ENCODE measurements at places on chromosomes 5 and 9. TPM values are rescaled to one million over a fixed set of nuclear protein-coding genes. Genes with fewer than 3 reads are reported as not detected.

Gene OR4F3
- polyA plus RNA-seq, result not detected

Gene TNFSF8
- not detected for polyA plus RNA-seq

Gene FAM200C
- polyA plus RNA-seq, result 3.0 TPM

Gene C8G
- 15.7 TPM for polyA plus RNA-seq

Gene NTNG2
- 0.48 TPM for polyA plus RNA-seq

Gene CATSPER3
- 0.59 TPM for polyA plus RNA-seq

Gene ABLIM3
- polyA plus RNA-seq, result 8.1 TPM

Gene CCDC180
- 1.3 TPM for polyA plus RNA-seq

Gene SLCO4C1
- polyA plus RNA-seq, result 6.2 TPM

- H3K27me3 ChIP-seq, result no peaks in the 10 kb centered on the region
- no peaks in the 10 kb centered on the region for H3K4me1 ChIP-seq
- H3K36me3 ChIP-seq, result no peaks in the 10 kb centered on the region
- no peak overlapping the region for H3K27ac ChIP-seq
- no peak for DNase-seq
Observed at GRCh38 chr9:133633681-133634080, 2.5 kb upstream of the DBH start.

DNA sequence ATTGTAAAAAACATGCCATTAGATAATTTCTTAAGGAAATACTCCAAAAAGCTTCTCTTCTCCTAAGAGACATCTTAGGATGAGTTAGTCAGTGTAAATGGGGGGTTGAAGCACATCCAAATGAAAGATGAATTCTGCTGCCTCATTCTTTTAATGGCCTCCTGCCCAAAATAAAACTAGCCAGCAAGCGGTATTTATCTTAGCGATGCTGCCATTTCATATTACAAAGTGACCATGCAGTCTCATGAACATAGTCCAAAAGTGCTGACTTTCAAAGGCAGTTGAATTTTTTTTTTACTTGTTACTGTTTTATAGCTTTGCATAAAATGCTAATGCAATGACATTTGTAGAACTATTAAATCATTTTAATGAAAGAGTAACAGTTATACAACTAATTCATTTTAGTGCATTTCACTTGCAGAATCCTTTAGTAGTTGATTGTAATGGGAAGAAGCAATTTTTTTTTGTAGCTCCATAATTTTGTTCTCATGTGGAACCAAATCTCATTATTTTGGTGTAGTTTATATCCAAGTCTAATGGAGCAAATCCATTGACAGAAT is 151.5 kb downstream of the CAVIN4 start:
- no peaks in the 10 kb centered on the region for H3K4me1 ChIP-seq
- H3K4me3 ChIP-seq, result no peak overlapping the region
- H3K36me3 ChIP-seq, result no peaks in the 10 kb centered on the region
- no peak overlapping the region for H3K27ac ChIP-seq
- H3K27me3 ChIP-seq, result no peaks in the 10 kb centered on the region

DNA sequence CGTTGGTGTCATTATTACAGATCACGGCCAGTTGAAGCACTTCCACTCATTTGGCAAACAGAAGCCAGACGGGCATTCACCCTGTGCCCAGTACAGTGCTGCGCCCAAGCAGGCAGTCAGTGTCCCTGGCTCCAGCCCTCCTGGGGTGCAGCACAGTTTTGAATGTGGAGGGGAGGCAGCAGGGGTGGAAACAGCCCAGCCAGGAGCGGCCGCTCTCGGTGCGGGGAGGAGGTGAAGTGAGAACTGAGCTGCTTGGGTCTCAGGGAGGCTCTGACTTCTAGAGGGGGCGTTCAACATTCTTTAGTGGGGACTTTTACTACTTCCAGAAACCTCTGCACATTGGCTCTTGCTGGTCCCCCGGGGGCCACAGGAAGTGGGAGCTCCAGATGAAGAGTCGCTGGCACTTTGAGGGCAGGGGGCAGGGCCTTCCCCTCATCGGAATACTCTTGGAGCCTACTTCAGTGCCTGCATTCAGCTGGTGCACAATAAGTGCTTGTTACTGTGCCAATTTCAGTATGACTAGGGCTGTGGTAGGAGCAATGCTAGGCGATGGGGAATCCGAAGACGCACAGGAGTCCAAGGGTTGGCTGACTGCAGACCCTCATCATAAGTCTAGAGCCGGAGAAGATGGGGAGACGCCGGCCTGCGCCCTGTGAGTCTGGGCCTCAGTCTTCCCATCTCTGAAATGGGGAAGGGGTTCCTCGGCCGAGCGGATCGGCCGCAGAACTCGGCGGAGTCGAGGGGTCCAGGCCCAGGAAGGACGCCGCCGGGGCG is 492 bp upstream of the NEK6 start:
- H3K27me3 ChIP-seq, result no peaks in the 10 kb centered on the region
- peak overlapping the region; percentile 73 for H3K27ac ChIP-seq
- no peak for DNase-seq
- peak overlapping the region; percentile 18 for H3K4me3 ChIP-seq
- H3K36me3 ChIP-seq, result no peaks in the 10 kb centered on the region

DNA sequence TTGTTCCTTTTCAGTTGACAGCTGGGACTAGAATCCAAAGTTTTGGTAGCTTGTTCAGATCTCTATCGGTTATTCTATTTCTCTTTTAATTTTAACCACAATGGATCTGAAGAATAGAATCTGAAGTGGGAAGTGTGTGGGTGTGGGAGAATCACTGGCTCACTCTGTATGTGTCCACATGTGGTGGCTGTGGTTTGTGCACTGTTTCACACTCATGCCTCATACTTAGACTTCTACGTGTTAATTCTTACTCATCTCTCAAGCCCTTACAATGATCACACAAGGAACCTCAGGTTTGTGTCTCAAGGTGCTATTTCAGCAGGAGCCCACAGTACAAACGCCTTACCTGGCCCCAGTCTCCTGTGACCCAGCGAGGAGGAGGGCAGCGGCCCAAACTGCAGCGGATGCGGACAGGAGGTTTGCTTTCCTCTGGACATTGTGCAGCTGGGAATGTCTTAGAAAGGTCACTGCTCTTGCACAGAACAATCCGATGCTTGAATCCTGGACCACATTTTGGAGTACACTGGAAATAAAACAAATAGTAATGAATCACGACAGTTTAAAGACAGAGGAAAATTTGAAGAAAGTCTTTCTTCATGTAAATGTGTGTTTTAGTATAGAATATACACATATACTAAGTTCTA is 309.1 kb downstream of the ADAMTS6 start:
- no peaks in the 10 kb centered on the region for H3K4me1 ChIP-seq
- H3K27me3 ChIP-seq, result no peaks in the 10 kb centered on the region
- H3K4me3 ChIP-seq, result no peak overlapping the region
- H3K36me3 ChIP-seq, result no peaks in the 10 kb centered on the region

GRCh38 chr5:102666164-102666946 is 88.8 kb upstream of the PAM start:
- no peaks in the 10 kb centered on the region for H3K4me1 ChIP-seq
- H3K27me3 ChIP-seq, result no peaks in the 10 kb centered on the region
- no peaks in the 10 kb centered on the region for H3K36me3 ChIP-seq
- DNase-seq, result no peak

- H3K27ac ChIP-seq, result no peak overlapping the region
- H3K4me3 ChIP-seq, result no peak overlapping the region
- H3K4me1 ChIP-seq, result no peaks in the 10 kb centered on the region
- H3K27me3 ChIP-seq, result no peaks in the 10 kb centered on the region
- H3K36me3 ChIP-seq, result no peaks in the 10 kb centered on the region
- DNase-seq, result no peak
Observed at GRCh38 chr5:143428155-143428554, 24.7 kb upstream of the NR3C1 start.

GRCh38 chr9:137064027-137064879 is 6.1 kb downstream of the SAPCD2 start:
- DNase-seq, result peak; percentile 71
- no peaks in the 10 kb centered on the region for H3K27me3 ChIP-seq
- no peaks in the 10 kb centered on the region for H3K4me1 ChIP-seq
- H3K27ac ChIP-seq, result no peak overlapping the region
- H3K4me3 ChIP-seq, result no peak overlapping the region
- H3K36me3 ChIP-seq, result no peaks in the 10 kb centered on the region

- H3K4me1 ChIP-seq, result peaks cover 17% of the 10 kb centered on the region
- no peak overlapping the region for H3K4me3 ChIP-seq
- no peaks in the 10 kb centered on the region for H3K36me3 ChIP-seq
- no peak for DNase-seq
- H3K27me3 ChIP-seq, result no peaks in the 10 kb centered on the region
Observed at GRCh38 chr5:143890487-143890886, 78.5 kb downstream of the HMHB1 start.

- H3K27me3 ChIP-seq, result no peaks in the 10 kb centered on the region
- H3K27ac ChIP-seq, result no peak overlapping the region
- peaks cover 59% of the 10 kb centered on the region for H3K4me1 ChIP-seq
- DNase-seq, result no peak
Observed at GRCh38 chr5:132471944-132472343, 18.6 kb downstream of the IRF1 start.

DNA sequence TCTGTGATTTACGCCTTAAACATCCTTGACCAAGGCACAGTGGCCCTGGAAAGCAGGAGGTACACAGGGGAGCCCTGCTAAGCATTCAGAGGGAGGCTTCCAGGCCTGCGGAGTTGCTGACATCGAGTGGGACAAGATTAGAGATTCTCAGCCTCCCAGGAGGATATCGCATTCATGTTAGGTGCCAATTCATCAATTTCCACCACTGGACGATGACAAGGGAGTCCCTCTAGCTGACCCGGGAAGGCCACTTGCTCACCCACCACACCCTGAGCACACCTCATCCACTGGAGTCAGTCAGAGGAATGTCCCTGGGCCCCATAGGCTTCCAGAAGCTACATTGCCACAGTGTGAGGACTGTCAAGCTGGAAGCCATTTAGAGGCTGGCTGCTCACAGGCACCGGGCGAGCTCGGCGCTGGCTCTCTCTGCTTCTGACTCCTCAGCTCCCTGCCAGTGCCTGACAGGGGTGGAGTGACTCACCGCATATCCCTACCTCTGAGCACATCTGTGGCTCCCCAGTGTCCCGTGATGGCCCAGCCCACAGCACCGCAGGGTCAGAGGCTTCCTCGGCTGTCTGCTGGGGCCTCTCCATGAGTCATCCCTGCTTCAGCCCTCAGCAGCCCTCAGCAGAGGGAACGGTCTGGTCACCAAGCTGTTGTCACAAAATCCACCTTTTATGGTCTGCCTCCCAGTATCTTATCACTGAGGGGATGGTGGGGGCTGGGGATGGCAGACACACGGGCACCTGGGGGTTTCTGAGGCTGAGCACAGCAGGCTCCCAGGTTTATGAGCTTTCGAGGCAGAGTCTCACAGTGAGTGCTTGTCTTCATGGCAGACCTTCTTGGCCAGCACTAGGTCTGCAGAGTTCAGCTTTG is 117.5 kb downstream of the ZNF608 start:
- H3K36me3 ChIP-seq, result no peaks in the 10 kb centered on the region
- H3K27me3 ChIP-seq, result no peaks in the 10 kb centered on the region
- peak; percentile 93 for DNase-seq
- no peak overlapping the region for H3K4me3 ChIP-seq
- peaks cover 18% of the 10 kb centered on the region for H3K4me1 ChIP-seq

DNA sequence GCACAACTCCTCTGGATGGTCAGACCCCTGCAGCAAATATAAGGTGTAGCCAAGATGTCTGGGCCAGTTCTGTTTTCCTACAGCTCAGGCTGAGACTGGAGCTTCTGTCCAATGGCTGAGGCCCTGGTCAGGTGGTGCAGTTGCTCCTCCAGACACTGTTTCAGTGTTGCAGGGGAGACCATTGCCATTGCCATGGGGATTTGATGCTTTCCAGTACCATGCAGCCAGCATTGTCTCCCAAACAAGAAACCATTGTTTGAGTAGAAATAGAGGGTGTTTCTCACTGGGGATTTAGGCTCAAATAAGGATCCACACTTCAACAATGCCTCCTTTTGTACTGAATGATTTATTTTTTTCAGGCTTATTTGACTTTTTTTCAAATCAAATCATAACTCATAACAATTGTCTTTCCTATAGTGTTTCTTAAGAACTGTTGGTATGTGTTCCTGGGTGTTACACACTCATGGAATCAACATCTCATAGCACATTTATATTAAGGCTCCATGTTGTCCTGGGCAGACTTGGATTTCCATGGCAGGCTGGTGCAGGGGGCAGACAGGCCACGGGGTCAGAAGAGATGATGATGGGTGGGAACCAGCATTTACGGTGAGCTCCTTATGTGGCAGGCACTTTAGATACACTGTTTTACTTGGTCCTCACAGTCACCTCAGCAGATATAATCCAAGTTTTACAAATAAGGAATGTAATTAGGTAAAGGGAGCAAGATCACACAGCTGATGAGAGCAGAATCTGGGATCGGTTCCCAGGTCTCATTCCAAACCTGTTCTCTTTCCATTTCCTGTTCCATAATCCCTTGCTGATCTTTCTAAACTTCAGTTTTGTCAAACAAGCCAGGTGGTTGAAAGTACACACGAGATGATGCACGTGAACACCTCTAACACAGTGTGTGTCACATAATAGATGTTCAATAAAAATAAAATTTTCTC is 95.9 kb upstream of the GNAQ start:
- no peak overlapping the region for H3K27ac ChIP-seq
- no peaks in the 10 kb centered on the region for H3K4me1 ChIP-seq
- H3K4me3 ChIP-seq, result no peak overlapping the region
- no peaks in the 10 kb centered on the region for H3K27me3 ChIP-seq
- H3K36me3 ChIP-seq, result no peaks in the 10 kb centered on the region
- DNase-seq, result no peak

GRCh38 chr5:174777583-174777982 is 53.2 kb downstream of the MSX2 start:
- no peaks in the 10 kb centered on the region for H3K36me3 ChIP-seq
- H3K27me3 ChIP-seq, result no peaks in the 10 kb centered on the region
- no peak for DNase-seq

- no peaks in the 10 kb centered on the region for H3K36me3 ChIP-seq
- no peaks in the 10 kb centered on the region for H3K4me1 ChIP-seq
- H3K27me3 ChIP-seq, result no peaks in the 10 kb centered on the region
- DNase-seq, result no peak
- H3K27ac ChIP-seq, result no peak overlapping the region
Observed at GRCh38 chr5:86797677-86798076, 179.9 kb downstream of the COX7C start.

GRCh38 chr9:76003041-76003440 is 112.6 kb downstream of the PCSK5 start:
- H3K36me3 ChIP-seq, result no peaks in the 10 kb centered on the region
- no peak overlapping the region for H3K27ac ChIP-seq
- DNase-seq, result no peak
- H3K27me3 ChIP-seq, result no peaks in the 10 kb centered on the region
- H3K4me3 ChIP-seq, result no peak overlapping the region
- peaks cover 3% of the 10 kb centered on the region for H3K4me1 ChIP-seq

GRCh38 chr5:16147179-16147900 is 32.3 kb downstream of the MARCHF11 start:
- no peaks in the 10 kb centered on the region for H3K36me3 ChIP-seq
- no peak overlapping the region for H3K4me3 ChIP-seq
- H3K27ac ChIP-seq, result no peak overlapping the region
- no peak for DNase-seq

- no peak overlapping the region for H3K27ac ChIP-seq
- no peak for DNase-seq
- H3K27me3 ChIP-seq, result peaks cover 17% of the 10 kb centered on the region
- H3K36me3 ChIP-seq, result no peaks in the 10 kb centered on the region
- no peaks in the 10 kb centered on the region for H3K4me1 ChIP-seq
Observed at GRCh38 chr9:132488626-132489025, 78.6 kb downstream of the CFAP77 start.

GRCh38 chr5:40273936-40274335 is 405.8 kb upstream of the PTGER4 start:
- DNase-seq, result no peak
- H3K27ac ChIP-seq, result no peak overlapping the region
- H3K27me3 ChIP-seq, result no peaks in the 10 kb centered on the region
- H3K4me3 ChIP-seq, result no peak overlapping the region
- H3K36me3 ChIP-seq, result no peaks in the 10 kb centered on the region
